ENCODE measurements at places on chromosomes 11 and 22. TPM values are rescaled to one million over a fixed set of nuclear protein-coding genes. Genes with fewer than 3 reads are reported as not detected.

DNA sequence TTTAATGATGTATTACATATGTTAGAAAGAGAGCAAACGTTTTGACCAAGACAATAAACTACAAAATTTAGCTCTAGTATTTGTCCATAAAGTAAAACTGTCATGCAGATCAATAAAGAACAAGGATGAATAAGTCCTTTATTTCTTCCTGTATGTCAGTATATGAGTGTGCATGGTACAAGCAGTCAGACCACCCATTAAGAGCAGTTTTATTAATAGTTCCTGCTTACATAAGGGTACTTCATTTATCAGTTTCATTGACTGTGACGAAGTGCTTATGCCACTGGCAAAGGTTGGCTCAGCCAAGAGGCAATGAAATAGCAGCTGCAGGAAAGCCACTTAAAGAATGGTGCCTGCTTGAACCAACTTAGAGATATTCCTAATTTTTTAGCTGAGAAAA is 913.0 kb upstream of the CNTN5 start:
- no peak for DNase-seq

The PANX2 gene
- 0.67 TPM for total RNA-seq

The ZBED4 gene
- 6.2 TPM for total RNA-seq

The PGR gene
- 0.32 TPM for total RNA-seq

The BIRC3 gene
- 9.6 TPM for total RNA-seq

- no peak for DNase-seq
Observed at GRCh38 chr22:43857367-43857766, 4.9 kb downstream of the SULT4A1 start.

DNA sequence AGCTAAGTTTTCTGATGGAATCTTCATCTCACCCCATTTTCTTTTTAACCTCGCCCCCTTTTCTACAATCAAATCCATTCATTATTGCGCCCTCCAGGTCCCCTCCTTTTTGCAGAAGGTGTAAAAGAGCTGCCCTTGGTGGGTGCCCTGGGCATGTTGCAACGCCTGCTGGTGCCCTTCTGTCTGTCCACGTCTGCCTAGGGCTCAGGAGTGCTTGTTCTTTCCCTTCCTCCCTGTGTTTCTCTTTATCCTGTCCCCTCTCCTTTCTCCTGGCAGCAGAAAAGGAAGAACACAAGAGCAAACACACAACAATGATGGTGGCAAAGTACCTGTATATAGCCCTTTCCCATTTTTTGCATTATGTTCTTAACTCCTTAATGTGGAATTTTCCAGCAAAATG is 6.2 kb upstream of the TLCD5 start:
- DNase-seq = no peak

DNA sequence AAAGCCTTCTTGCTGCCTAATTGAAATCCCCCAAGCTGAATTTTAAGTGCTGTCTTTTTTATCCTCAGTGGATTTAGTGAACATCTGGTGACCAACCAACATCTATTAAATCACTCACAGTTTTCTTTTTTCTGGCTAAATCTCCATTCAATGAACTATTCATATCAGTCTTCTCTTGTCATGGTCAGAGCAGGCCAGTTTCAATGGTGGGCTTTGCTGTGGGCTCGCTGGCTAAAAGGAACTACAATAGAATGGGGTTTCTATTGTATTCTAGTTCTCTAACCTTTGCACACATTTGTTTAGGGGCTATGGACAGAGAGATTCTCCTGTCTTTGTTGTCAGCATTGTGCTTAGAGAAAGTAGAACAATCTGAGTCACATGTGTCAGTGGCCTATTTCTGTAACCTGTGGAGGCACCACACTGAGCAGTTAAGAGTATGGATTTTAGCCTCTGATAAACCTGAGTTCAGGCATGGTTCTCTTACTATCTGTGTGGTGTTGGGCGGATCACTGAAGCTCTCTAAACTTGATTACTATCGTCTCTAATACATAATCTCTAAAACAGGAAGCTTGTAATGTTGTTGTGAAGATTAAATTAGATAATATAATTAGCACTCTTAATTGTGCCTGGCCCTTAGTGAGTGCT is 94.2 kb upstream of the CADM1 start:
- no peak for DNase-seq

- DNase-seq = no peak
Observed at GRCh38 chr11:57241353-57241972, 4.4 kb upstream of the APLNR start.
